CMK (cell line): ENCODE measurements at places on chromosomes 12 and 14.

DNA sequence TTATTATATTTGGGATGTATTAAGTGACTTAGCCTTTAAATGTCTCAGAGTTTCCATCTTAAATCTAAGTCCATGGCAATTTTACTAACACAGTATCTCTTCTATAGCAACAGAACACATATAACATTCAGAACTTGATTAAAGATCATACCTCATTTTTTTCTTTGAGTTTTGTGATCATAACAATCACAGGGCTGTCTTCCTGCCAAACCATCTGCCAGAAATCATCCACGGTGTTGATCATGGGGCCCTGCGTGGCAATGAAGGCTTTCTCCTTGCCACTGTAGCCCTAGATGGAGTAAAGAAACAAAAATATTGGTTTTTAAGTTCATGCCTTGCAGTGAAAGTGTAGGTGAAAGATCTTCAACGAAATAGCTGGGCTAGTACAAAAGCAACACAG, 46.7 kb upstream of the PTPRB start:
- DNase-seq, result no peak

- DNase-seq, result no peak
Measured at GRCh38 chr12:112112409-112113133, 4.0 kb upstream of the NAA25 start.

GRCh38 chr14:52455291-52456088, 96.8 kb downstream of the TXNDC16 start:
- DNase-seq, result no peak

- no peak for DNase-seq
Measured at GRCh38 chr14:36935976-36936678, 236.3 kb downstream of the SLC25A21 start.

DNA sequence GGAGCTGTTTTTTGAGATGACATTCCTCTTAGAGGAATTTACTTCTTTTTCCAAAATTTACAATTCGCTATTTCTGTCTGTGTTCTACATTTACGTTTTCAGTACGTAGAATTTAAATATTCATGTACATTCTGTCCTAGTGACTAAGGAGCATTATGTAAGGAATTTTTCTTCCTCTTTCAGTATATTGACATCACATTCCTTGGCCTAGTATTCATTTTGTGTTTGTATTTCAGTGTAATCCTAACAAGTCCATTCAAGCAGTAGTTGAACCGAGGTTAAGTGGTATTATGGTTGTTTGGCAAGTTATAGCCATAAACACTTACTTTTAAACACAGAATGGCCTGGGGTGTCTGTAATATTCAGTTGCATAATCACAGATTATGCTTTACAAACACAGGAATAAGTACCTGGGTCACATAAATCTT, 465.2 kb downstream of the PCNX1 start:
- no peak for DNase-seq

- DNase-seq, result no peak
Measured at GRCh38 chr12:122847921-122848421, 12.7 kb downstream of the HIP1R start.

- no peak for DNase-seq
Measured at GRCh38 chr14:67589204-67589770, 10.8 kb downstream of the PIGH start.

GRCh38 chr14:96914571-96915128, 117.5 kb downstream of the VRK1 start:
- no peak for DNase-seq

- DNase-seq, result no peak
Measured at GRCh38 chr12:24639641-24640040, 309.3 kb downstream of the BCAT1 start.

GRCh38 chr14:91493169-91493568, 16.9 kb downstream of the PPP4R3A start:
- no peak for DNase-seq

DNA sequence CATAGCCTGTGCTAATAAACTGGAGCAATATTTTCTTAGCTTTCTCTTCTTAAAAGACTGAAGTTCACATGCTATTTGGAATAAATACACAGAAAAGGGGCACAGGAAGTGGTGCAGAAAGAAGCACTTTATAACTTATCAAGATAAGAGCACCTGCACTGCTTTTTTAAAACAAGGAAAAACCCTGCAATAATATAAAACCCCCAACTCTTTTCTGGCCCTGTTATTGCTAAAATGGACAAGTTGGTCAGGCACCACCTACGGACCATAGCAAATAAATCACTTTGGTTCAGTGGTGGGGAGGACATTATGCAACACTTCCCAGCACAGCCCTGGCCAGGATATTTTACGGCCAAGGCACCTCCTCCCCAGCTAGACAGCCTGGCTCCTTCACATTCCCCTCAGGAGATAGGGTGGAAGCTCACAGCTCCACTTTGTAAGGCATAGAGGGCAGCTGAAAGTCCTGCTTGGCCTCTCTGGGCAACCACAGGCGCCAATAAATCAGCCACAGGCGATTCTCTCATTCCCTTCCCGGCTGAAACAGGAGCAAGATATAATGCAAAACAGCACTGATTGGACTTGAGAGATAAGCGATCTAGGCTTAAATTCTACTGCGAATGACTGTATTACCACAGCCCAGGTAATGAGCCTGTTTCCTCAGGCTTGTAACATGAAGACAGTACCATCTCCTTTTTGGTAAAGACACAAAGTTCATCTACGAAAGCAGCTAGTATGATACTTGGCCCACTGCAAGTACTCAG, 2.0 kb downstream of the ZBTB25 start:
- DNase-seq, result no peak

- peak; percentile 58 for DNase-seq
Measured at GRCh38 chr12:12327802-12328201, 22.2 kb downstream of the MANSC1 start.

GRCh38 chr14:67694791-67695393, 672 bp downstream of the RDH11 start:
- no peak for DNase-seq

DNA sequence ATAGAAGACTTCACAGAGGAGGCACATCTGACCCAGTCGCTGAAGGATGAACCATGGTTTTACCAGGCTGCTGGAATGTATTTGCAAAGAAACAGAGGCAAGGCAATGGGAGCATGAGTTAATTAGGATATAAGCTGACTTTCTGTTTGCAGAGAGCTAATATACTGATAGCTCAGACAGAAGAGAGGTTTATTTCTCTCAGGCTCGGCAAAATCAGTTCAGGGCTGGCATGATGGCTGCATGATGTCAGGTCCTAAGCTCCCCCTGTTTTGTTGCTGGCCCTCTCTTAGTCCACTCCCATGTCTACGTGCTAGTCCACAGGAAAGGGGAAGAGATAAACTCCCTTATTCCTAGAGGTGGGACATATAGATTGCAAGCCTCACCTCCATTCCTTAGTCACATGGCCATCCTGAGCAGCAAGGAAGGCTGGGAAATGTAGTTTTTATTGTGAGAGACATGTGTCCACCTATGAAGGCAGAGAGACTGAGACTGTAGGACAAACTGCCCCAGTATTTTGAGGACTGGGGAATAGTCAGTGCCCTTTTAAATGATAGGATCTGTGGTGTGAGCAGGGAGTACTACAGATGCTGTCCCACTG, 224.5 kb downstream of the VRK1 start:
- DNase-seq, result no peak

DNA sequence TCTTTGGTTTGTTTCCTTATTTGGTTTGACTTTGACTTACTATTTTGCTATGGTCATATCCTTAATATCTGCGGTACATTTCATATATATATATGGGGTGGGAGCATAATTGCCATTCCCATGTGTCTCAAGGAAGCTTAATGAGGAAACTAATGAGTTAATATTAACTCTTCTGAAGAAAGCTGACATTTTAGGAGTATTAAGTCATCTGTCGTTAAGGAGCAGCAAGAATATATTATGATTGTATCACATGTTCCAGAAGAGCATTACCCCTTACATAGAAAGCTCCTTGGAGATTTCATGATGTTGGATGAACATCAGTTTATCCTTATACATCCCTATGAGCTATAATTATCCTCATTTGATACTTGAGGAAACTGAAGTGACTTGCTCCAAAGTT, 15.6 kb downstream of the DYRK2 start:
- DNase-seq, result no peak

DNA sequence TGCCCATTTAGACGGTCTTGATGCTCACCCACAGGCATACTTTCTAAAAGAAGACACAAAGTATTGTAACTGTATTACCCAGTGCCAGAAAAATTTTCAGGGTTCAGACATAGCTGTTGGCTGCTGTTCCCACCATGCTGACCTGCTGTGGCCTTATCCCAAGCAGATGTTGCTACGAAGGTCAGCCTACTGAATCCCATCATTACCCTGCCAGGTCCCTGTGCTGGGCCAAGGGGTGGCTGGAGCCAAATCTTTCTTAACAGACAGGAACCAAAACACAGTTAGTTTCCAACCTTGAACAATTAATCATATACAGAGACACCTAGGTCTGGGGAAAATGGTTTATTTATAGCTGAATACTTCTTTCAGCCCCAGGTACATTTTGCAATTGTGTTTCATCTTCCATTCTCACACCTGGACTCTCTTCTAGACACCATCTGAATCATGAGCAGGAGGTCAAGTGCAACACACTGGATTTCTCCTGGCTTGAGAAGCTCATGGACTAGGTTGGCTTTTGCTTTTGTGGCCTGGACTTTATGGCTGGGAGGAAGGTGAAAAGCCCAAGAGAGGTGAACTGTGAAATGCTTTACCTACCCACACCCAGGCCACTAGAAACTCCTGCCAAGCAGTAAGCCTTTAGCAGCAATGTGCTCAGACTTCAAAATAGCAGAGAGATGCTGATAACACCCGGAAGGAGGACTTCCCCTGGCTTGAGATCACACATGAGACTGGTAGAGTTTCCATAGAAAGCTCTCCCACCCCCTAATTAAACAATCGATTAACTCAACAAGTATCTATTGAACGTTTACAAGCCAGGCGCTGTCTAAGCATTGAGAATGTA, 150.1 kb downstream of the SUDS3 start:
- DNase-seq, result no peak

- no peak for DNase-seq
Measured at GRCh38 chr14:70873627-70874026, 33.6 kb upstream of the PCNX1 start.

- no peak for DNase-seq
Measured at GRCh38 chr14:97387252-97387874, 590.2 kb downstream of the VRK1 start.

DNA sequence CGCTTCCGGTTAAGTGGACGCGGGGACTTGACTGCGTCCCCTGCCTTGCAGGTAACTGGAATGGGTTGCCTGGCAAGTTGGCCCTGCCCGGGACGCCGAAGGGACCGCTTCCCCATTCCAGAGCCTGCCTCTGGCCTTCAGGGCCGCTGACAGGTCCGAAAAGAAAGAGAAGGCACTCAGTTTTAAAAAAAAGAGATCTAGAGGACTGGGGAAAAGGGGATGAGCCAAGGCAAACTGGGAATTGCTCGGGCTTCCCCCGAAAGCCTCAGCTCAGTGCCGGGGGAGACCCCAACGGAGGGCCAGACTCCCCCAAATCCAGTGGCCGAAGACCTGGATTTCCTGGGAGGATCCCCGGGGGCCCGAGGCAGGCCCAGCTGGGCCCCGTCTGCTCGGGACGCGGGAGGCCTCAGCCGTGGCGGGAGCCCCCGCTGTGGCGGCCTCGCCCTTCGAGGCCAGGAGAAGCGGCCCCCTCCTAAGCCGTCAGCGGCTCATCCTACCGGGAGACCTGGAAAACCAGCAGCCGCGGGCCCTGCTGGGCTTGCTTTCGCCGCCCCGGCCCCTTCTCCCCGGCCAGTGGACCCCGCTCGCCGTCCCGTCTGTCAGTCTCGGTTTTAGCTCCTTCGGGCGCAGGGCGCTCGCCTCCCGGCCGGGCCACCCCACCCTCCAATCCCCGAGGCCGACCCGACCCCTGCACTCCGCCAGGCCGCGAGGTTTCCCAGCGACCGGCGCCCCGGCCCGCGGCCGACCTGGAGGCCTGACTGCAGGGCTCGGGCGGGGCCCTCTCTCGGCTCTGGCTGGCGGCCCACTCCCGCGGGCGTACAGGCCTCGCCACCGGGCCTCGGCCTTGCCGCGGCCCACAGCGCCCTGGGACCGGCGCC, 12.5 kb downstream of the OTX2 start:
- no peak for DNase-seq

DNA sequence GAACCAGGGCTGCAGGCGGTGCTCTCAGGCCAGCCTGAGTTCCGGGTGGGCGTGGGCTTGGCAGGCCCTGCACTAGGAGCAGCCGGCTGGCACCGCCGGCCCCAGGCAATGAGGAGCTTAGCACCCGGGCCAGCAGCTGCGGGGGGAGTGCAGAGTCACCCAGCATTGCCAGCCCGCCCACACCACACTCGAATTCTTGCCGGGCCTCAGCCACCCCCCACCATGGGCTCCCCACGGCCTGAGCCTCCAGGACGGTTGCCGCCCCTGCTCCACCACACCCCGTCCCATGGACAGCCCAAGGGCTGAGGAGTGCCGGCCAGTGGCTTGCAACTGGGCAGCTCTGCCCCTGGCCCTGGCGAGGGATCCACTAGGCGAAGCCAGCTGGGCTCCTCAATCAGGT, 453.4 kb downstream of the TMTC2 start:
- DNase-seq, result no peak

- no peak for DNase-seq
Measured at GRCh38 chr12:52181746-52182145, 10.1 kb downstream of the KRT80 start.

DNA sequence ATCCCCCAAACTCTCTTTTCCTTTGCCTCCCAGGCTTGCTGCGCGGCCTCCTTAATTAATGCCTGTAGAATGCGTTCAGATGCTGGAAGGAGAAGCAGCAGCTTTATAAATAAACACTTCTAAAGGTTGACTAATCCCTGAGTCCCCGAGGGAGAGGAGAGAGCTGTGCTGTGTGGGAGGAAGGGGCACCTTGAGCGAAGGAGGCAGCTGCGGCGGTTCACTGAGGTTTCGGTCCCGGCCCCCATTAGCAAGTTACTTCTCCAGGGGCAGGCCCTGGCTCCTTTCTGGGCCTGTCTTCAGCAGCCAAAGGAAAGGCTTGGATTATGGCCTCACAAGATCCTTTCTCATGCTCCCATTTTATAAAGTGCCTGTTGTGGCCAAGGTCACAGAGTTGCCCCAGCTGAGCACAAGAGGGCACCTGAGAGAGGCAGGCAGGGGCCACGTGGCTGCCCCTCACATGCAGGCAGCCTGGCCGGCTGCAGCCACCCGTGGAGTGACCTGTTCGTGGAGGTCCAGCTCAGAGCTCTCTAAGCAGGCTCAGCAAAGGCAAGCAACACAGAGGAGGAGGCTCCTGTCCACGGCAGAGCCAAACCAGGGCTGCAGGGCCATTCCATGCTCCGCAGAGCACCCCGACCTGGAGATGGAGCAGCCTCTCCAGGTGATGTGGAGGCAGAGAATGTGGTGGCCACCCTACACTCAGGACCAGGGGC, 15.0 kb upstream of the CACNA2D4 start:
- DNase-seq, result no peak

DNA sequence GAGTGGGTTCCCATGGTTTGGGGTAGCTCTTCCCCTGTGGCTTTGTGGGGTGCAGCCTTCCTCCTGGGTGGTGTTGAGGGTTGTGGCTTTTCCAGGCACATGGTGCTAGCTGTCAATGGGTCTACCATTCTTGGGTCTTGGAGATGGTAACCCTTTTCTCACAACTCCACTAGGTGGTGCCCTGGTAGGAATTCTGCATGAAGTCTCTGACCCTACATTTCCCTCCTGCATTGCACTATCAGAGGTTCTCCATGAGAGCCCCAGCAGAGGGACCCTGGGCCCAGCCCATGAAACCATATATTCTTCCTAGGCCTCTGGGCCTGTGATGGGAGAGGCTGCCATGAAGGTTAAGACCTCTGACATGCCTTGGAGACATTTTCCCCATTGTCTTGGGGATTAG, 1093.3 kb downstream of the SLC16A7 start:
- DNase-seq, result no peak
